ENCODE measurements at places on chromosomes 3 and 15. TPM values are rescaled to one million over a fixed set of nuclear protein-coding genes. Genes with fewer than 3 reads are reported as not detected.

The LSAMP gene
- total RNA-seq: 0.17 TPM

The SH2D7 gene
- not detected for total RNA-seq

The NMNAT3 gene
- 9.7 TPM for total RNA-seq

The ITGA11 gene
- total RNA-seq: 3.8 TPM

The MFAP1 gene
- total RNA-seq: 21.4 TPM

The ZMYND10 gene
- total RNA-seq: 0.71 TPM

The EXD1 gene
- not detected for total RNA-seq

The SPINT1 gene
- 0.54 TPM for total RNA-seq

The FBXO40 gene
- total RNA-seq: 33.0 TPM

The SRGAP3 gene
- 2.6 TPM for total RNA-seq

The FSTL1 gene
- total RNA-seq: 62.6 TPM

The CBLB gene
- 12.1 TPM for total RNA-seq

The CCR3 gene
- total RNA-seq: 0.62 TPM

The CCDC32 gene
- 20.7 TPM for total RNA-seq
